CD4-positive, alpha-beta T cell treated with Interferon alpha-2 for 1 hour (primary cell): ENCODE measurements at places on chromosomes 11 and 22.

DNA sequence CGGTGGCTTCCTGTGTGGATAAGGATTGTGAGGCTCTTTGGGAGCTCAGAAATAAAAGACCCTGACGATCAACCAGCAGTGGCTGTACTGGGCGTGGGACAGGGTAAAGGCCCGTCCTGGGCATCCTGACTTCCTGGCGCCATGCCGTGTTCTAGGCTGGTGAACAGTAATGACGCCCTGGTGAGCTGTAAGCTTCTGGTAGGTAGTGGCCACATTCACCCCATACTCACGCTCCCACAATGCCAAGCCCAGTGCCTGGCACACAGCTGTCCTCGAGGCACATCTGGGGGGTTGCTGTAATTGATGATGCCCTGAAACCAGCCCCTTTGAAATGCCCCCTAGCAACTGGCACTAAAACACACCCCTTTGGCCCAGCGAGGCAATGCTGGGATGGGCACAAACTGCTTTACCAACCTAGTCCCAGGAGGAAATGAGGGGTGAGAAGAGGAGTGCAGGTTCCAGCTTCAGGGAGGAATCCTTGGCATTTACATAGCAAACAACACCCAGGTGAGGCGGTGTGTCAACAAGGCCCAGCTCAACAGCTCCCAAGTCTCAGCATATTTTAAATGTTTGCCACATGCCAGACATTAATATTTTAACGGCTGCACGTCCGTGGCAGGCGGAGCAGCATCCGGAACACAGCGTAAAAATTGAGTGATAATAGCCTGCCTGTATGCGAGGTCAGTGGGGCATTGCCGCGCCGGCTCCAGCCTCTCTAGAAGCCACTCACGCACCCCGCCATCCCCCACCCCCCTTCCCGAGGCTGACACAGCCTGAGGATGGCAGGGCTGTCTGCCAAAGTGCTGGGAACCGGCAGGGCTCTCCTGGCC is 79.3 kb downstream of the DSCAML1 start:
- no peak for DNase-seq

GRCh38 chr22:35310556-35311550 is 11.2 kb downstream of the TOM1 start:
- no peak for DNase-seq

- DNase-seq = no peak
Measured at GRCh38 chr22:47386812-47387510, 624.5 kb downstream of the TBC1D22A start.

GRCh38 chr11:125933030-125933813 is 12.6 kb upstream of the VSIG10L2 start:
- DNase-seq = no peak

GRCh38 chr11:134034496-134035381 is 34.1 kb upstream of the JAM3 start:
- peak; percentile 17 for DNase-seq

- DNase-seq = no peak
Measured at GRCh38 chr11:47267876-47268275, 2.1 kb upstream of the MADD start.

- DNase-seq = no peak
Measured at GRCh38 chr22:44999687-45000086, 10.1 kb downstream of the PHF21B start.

- DNase-seq = peak; percentile 41
Measured at GRCh38 chr11:18705651-18706281, 7.2 kb downstream of the TMEM86A start.

DNA sequence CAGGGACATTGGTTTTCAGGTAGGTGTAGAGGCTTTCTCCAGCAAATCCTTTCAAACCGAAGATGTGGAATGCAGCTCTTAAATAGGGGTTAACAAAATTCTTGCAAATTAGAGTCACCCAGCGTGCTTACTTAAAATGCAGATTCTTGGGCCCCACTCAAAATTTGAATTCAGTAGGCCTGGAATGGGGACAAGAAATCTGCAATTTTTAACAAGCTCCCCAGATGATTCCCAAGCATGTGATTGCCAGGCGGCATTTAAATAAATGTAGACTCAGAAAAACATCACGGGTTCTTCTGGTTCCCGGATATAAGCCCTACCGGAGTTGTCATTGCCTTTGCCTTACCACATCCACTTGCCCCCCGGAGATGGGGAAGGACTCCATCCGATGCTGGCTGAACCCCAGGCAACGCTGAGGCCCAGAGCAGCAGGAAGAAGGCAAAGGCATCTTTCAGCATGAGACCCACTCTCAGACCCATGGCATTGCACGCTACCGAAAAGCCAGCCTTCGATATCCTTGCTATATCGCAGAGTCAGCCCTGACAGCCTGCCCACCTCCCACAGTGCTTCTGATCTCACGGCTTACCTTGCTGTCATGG is 134.2 kb downstream of the DSCAML1 start:
- no peak for DNase-seq

DNA sequence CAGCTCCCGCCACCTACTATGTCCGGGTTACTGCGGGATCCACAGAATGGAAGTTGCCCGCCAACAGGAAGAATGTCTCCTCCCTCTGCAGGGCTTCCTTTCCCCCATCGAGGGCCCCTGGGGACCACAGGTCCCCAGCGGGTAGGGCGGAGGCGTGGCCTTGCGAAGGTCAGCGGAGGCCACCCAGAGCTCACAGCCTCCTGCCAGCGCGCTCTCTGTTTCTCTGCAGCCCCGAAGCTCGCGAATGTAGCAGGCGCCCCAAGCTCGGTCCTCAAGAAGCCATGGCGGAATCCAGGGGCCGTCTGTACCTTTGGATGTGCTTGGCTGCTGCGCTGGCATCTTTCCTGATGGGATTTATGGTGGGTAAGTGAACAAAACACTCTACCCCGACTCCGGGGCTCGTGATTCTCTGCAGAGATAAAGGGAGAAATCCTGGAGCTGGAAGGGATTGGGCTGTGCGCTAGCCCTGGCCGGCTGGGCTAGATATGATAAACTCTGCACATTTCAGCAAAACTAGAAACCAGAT is at the start of gene NAALAD2:
TSS of gene NAALAD2 (plus strand) at position 186 of the 526 bp plus-strand sequence. CDS start at position 282, 96 bp downstream.
- DNase-seq = no peak

- no peak for DNase-seq
Measured at GRCh38 chr22:49566141-49566541, 261.5 kb downstream of the BRD1 start.

DNA sequence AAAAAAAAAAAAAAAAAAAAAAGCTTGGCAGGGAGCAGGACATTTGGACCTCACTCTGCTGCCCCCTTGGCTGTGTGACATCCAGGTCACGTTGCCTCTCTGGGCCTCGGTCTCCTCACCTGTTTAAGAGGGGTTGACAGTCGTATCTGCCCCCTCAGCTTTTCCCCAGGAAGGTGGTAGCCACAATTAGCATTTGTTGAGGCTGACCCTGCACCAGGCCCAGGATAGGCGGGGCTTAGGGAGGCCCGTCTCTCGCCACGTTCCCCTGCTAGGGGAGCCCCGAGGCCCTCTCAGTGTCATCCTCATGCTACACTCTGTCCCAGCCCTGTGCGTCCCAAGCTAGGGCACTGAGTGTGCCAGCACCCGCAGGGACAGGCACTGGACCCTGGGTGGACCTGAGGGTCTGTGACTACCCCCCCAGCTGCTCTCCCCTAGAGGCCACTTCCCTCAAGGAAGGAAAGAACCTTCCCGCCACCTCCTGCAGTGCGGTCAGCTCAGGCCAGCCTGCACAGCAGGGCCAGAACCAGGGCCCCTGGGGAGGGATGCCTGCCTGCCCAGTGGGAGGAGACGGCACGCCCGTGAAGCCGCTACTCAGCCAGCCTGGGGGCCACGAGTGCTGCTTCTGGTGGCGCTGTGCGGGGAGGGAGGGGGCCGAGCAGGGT is 38.5 kb upstream of the PPARA start:
- DNase-seq = no peak

GRCh38 chr11:70481625-70482528 is 83.5 kb downstream of the CTTN start:
- DNase-seq = no peak

DNA sequence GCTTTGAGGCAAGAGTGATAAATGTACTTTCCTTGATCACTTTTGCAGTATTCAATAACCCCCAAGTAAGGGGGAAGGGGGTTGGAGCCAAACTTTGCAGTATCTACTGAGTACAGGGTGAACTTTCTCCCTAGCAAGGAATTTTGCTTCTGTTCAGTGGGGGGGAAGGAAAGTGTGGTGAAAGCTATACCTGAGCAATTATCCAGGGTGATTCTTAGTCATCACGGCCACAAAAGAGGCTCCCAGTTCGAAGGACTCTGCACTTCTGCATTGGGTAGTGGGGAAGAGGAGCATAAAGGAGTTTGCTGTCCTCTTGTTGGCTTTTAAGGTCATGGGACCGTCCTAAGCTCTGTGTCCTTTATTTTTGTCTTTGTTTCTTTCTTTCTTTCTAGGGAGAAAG is 346.5 kb upstream of the SYN3 start:
- no peak for DNase-seq

- DNase-seq = no peak
Measured at GRCh38 chr11:69429716-69430491, 51.6 kb upstream of the LINC01488 start.

- DNase-seq = no peak
Measured at GRCh38 chr11:70839851-70840250, 412.5 kb downstream of the SHANK2 start.

GRCh38 chr11:85665733-85666132 is 804 bp upstream of the CREBZF start:
- DNase-seq = no peak

GRCh38 chr22:17477391-17477833 is 85.9 kb upstream of the SLC25A18 start:
- DNase-seq = no peak

DNA sequence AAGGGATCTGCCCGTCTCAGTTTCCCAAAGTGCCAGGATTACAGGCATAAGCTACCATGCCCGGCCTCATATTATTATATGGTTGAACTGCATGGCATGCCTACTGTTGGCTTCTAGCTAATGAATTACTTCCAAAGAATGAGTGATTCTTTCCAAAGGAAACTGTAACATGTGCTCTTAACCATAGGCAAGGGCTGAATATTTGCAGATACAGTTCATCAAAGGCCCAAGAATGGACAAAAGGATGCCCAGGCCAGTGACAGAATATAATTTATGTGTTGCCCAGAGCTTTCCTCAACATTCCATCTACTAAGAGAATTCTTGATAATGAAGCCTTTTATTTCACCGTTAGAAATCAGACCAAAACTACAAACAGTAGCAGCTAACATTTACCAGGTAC is 27.0 kb upstream of the CCDC89 start:
- DNase-seq = no peak

- DNase-seq = no peak
Measured at GRCh38 chr11:130212431-130212961, 52.9 kb downstream of the ST14 start.

DNA sequence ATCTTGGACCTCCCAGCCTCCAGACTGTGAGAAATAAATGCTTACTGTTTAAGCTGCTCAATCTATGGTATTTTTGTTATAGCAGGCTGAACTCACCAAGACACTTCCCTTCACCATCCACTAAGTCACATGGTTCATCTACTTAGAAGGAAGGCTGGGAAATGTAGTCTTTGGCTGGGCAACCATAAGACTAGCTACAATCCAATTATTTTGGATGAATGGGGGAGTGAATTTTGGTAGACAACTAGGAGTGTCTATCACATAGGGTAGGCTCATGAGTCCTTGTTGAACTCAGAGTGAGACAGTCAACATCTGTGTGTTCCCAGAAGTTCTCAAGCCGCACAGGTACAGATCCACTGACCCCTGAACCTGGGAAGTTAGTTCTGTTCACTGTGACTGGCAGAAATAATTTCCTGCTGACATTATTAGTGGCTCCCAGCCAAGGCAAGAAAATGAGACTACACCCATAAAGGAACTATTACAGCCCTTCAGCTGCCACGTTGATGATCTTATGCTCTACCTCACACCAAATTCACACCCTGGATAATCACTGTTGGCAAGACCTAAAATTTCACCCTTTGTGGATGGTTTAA is 3.1 kb upstream of the SLC35C1 start:
- DNase-seq = peak; percentile 42

- no peak for DNase-seq
Measured at GRCh38 chr22:20576445-20576816, 69.0 kb downstream of the MED15 start.

GRCh38 chr11:75504501-75504900 is 21.2 kb downstream of the GDPD5 start:
- no peak for DNase-seq

GRCh38 chr11:31050061-31050765 is 319.3 kb downstream of the DCDC1 start:
- no peak for DNase-seq
